Activated T-helper 1 cell treated with anti-CD3 and anti-CD28 coated beads, Interleukin-2, amount 50 U/mL, for 16 hours (primary cell): ENCODE measurements at places on chromosomes 7 and 10.

GRCh38 chr10:27503498-27504006, 552 bp upstream of the RAB18 start:
- DNase-seq: no peak

DNA sequence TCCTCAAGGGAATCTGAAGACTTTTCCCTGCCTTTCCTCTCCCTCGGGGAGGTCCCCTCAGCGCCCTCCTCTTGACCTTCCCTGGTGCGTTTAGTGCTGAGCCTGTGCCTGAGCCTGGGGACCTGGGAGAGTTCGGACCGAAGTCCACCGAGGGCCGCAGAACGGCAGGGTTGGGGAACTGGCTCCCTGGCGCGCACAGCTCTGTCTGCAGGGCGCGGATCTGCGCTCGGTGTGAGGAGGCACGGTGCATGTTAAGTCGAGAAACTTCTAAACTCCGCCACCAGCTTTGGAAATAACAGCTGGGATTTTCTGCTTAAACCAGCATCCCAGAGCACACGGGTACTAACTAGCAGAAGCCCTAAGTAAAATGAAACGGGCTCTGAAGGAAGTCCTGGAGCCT, 44.2 kb upstream of the SLC29A4 start:
- DNase-seq: no peak

DNA sequence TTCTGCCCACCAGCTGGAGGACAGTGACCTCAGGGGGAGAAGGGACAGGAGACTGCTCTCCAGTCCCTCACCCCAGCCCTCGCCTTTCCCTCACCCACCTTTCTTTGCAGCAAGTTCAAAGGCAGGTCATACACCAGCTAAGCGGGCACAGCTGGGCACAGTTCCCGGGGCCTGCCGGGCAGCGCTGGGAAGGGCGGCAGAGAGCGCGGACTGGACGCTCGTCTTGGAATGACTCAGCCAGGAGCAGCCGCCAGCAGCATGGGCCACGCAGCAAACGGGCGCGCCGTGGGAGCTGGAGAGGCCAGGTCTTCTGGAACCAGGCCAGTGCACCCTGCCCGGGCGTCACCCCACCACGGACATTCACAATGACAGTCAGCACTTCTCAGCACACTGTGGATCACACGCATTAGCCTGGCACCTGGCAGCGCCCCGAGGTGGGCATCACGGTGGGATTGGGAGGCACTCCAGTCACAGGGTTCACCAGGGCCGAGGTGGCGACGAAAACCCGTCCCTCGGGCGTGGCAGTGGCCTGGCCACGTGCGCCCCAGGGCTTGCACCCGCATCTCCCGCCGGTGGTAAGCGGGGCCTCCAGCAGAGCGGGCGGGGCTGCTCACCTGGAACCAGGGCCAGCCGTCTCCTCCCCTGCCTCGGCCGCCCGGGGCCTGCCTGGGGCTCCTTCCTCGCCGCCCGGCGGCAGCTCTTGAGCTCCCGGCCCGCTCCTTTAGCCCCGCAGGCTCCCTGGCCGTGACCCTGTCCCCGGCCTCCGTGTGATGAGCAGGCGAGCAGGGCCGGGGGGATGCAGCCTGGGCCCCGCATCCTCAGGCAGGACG, 29.0 kb upstream of the WDFY4 start:
- DNase-seq: no peak

DNA sequence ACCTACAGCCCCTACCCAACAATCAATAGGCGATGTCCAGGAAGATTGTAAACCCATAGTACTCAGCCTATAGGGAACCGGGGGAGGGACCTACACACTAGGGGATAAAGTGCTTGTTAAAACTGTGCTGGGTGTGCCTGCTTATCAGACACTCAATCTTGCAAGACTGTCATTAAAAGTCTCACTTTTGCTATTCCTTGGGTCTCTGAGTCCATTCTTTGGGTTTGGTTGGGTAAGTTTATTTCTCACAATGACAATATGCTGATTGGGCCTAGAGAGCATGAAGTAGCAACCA, 45.6 kb downstream of the PTPRE start:
- no peak for DNase-seq

DNA sequence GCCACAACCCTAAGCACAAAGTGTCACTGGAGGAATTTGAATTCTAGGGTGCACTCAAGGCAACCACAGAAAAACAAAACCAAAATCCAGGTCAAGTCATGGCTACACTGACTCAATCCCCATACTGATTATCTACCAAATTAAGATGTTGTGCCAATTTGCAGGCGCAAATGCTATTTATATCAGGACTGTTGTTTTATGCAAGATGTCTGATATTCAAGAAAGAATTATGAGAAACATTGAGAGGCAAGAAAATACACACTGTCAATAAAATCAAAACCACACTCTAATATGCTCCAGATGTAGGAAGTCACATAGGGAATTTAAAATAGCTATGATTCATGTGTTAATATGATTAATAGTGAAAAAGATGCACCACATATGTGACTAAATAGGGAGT, 141.3 kb upstream of the MINDY3 start:
- DNase-seq: no peak

- DNase-seq: no peak
Measured at GRCh38 chr10:17673471-17674061, 29.6 kb downstream of the STAM start.

GRCh38 chr7:48183370-48183743, 12.1 kb downstream of the ABCA13 start:
- DNase-seq: no peak

DNA sequence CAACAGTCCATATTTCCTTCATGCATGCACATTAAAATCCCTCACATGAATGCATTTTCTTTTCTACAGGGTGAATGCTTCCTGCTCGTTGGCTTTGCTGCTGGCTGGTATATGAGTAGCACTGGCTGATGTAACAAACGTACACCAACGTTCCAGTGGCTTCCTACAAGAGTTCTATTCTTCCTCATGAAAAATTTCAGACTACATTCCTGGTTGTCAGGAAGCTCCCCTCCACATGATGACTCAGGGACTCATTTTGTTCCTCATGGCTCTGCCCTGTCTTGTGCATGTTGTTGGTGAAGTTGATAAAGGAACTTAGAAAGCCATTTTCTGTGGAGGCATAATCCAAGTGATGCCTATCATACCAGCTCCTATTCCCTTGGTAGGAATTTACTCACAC, 470.7 kb upstream of the KLF6 start:
- DNase-seq: no peak

- no peak for DNase-seq
Measured at GRCh38 chr10:91587710-91588638, 44.9 kb downstream of the PPP1R3C start.

- DNase-seq: no peak
Measured at GRCh38 chr10:97633921-97634320, 621 bp upstream of the MORN4 start.

DNA sequence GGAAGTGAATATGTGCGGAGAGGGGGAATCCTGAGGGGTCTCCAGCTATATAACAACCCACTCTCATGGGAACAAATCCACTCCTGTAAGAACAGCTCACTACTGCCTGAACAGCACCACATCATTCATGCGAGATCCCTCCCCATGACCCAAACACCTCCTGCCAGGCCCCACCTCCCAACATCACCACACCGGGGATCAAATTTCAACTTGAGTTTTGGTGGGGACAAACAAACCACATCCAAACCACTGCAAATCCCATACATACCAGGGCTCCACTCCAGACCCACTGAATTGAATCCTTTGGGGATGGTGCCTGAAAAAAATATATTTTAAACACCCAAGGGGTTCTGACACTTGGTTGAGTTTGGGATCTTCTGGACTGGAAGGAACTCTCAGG, 181.5 kb upstream of the PLXNA4 start:
- DNase-seq: no peak

GRCh38 chr10:53700278-53700677, 927.7 kb upstream of the MBL2 start:
- no peak for DNase-seq
